Right atrium auricular region (tissue), 2 donors: ENCODE measurements at places on chromosomes 1 and 21. TPM values are rescaled to one million over a fixed set of nuclear protein-coding genes. Genes with fewer than 3 reads are reported as not detected.

GRCh38 chr1:8649027-8649426 lies 168.4 kb downstream of the RERE start:
- no peak for DNase-seq

DNA sequence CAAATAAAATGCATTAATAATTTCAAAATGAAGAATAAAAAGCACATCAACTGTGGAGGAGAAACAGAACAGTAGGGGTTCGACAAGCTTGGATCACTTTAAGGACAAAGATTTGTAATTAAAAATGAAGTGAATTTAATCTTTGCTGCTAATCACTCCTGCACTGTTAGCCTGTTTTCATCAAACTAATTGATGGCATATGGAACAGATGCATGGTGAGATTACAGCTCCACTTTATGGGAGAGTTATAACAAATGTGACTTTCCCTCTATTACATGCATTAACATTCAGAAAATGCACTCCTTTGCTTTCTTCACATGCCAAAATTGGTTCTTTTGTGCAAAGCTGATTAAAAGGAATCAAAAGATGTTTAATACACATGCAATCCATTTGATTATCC lies 207.2 kb upstream of the C21orf91 start:
- no peak for DNase-seq

GRCh38 chr1:30009720-30010119 lies 713.7 kb downstream of the MATN1 start:
- DNase-seq, result no peak

GRCh38 chr1:50603274-50604271 lies 180.3 kb upstream of the DMRTA2 start:
- no peak for DNase-seq

The COL16A1 gene
- total RNA-seq, result 31.2 TPM

- no peak for DNase-seq
These were observed 15.2 kb downstream of the RIPK4 start for GRCh38 chr21:41751611-41752011.

DNA sequence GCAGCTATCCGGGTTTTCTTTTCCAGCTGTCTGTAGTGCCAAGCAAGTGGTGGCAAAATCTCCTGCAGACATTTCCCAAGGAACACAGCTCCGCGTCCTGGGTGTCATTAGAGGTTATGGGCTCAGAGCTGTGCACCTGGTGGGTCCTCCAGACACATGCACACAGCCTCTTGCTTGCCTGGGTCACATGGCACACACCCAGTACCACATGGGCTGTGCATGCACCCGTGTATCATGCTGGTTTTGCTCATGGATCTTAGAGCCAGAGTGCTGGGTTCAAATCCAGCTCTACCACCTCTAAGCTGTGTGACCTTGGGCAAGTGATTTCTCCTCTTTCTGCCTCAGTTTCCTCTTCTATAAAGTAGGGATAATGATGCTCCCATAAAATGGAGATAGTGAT lies 61.7 kb downstream of the ALPL start:
- DNase-seq, result no peak

The RIMKLA gene
- total RNA-seq, result 4.7 TPM

- peak; percentile 85 for DNase-seq
These were observed 6.6 kb upstream of the RNU1-2 start for GRCh38 chr1:16888860-16889816.

DNA sequence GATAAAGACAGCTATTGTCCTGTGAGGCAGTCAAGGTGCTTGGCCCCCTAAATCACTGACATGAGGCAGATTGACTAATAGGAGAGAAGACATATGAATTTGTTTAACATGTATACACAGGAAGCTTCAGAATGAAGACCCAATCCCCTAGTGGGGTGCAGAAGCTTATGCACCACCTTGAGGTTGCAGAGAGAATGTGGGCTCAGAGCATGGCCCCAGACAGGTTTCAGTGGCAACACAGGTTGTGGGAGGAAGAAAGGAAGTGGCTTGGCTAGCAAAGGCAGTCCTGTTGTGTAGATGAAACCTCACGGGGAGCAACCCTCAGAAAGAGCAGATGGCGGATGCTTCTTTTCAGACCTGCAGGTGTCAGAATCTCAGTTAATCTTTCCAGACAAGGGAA lies 37.0 kb upstream of the PARP1 start:
- DNase-seq, result no peak

DNA sequence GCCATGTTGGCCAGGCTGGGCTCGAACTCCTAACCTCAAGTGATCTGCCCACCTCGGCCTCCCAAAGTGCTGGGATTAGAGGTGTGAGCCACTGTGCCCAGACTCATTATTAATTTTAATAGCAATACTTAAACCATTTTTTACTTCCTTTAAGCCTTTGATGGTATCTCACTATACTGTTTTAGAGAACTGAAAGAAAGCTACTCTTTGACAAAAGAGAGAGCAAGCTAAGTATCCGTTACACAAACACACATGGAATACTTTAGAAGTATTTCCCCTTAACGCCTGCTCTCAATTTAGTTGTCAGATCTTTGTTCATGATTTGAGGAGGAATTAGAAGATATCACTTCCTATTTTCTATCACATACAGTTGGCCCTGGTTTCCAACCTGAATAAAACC lies 189.4 kb downstream of the COP1 start:
- DNase-seq, result no peak

The C1orf185 gene
- not detected for total RNA-seq

The GNAT2 gene
- not detected for total RNA-seq

DNA sequence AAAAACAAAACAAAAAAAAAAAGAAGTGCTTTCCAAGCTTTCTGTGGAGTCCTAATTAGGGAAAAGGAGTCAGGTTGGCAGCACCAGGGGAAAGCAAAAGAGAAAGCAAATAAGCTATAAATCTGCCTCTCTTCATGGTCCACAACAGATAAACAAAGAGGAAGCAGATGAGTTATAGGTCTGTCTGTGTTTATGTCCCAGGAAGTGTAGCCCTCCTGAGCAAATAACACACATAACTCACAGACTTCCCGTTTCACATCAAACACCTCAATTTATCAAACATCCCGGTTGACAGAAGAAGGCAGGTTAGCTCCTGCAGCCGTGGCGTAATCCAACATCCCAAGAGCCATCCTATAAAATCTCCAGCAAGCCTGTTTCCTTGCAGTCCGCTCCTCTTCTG lies 5.6 kb upstream of the SLC2A5 start:
- DNase-seq, result no peak

The ECE1 gene
- 152 TPM for total RNA-seq

GRCh38 chr1:172578586-172578985 lies 45.6 kb downstream of the SUCO start:
- no peak for DNase-seq

GRCh38 chr1:47618830-47619229 lies 181.0 kb downstream of the FOXD2 start:
- DNase-seq, result no peak

DNA sequence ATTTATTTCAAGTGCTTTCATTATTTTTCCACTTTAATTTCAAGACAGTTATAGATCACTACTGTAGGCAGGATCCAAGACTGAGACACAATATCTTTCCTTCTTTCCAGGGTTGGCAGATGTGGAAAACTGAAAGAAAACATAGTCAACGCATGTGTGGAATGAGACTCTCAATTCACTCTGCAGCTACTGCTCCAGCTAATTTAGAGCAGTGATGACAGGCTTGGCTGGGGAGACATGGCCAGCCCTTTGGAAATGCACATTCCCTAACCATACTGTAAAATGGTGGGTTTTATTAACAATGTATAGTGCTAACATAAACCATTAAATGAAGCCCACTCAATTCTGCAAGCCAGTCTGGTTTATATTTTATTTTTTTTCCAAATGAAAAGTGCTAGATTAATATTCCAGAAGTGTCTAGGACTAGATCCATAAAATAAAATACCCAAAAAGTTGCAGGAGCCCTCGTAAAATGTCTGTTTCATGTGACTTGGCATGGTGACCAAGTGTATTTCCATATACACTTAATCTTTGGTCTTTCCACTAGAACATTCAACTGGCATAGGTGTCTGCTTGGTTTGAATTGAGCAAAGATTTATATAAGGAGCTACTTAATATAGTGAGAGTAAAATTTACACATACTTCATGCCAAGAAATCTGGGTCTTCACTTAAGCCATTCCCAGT lies 32.9 kb downstream of the COL11A1 start:
- no peak for DNase-seq
